ENCODE measurements at places on chromosomes 13 and 19.

- DNase-seq: no peak
Measured at GRCh38 chr13:41691274-41691673, 233.9 kb downstream of the RGCC start.

- DNase-seq: no peak
Measured at GRCh38 chr13:25213715-25214114, 41.6 kb upstream of the AMER2 start.

DNA sequence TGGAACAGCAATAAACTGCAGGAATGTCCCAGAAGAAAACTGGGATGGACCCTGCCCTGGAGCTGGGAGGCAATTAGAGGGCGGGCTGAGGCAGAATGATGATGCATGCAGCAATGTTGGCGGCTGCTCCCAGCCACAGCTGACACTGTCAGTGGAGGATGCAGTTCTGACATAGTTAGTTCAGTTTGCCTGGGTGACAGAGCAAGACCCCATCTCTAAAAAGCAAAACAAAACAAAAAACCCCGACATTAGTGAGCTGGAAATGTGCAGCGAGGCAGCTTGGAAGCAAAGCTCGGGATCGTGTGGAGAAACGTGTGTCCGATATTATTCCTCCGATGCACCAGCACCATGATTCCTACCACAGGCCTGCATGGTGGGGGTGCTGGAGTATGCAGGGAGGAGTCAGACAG lies 110.1 kb upstream of the UQCRFS1 start:
- DNase-seq: no peak

DNA sequence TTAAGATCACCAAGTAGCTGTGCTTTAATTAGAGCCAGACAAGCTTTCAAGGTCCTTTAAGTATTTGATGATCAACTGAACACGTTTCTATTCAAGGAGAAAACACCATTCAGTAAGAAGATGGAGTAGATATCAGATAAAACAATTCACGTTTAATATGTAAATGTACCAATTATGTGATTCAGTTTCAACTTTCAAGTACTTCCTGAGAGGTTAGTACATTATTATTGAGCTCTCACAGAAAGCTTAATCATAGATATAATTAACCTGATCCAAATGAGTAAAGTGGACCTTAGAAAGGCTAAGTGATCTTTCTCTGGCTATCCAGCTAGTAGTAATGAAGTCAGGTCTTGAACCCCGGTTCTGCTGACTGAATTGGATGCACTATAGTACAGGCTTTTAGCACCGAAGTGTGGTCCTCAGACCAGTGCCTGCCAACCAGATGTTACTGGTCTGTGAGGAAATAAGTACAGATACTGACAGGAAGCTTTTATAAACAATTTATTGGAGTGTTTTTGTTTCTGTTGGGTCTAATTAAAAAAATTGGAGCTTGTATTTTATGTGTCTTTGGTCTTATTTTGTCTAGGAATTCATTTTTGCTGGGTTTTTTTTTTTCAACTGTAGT lies 10.2 kb downstream of the CLN5 start:
- no peak for DNase-seq

GRCh38 chr13:98390086-98390715 lies 186.7 kb downstream of the STK24 start:
- DNase-seq: no peak

DNA sequence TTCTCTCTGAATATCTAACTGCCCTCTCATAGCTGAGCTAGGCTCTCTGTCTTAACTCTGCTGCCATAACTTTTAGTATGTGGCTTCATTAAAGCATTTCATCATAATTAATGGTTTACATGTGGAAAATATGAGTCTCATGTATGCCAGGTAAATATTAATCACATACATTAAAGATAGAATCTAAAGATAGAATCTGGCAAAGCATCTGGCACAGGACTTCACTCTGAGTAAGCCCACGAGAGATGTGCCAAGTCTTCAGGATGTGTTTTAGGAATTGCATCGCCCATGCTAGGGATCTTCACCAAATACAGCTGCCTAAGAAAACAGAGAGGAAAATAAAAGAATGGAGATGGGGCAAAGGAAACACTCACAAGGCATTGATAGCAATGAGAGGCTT lies 285.8 kb downstream of the DIAPH3 start:
- DNase-seq: no peak

DNA sequence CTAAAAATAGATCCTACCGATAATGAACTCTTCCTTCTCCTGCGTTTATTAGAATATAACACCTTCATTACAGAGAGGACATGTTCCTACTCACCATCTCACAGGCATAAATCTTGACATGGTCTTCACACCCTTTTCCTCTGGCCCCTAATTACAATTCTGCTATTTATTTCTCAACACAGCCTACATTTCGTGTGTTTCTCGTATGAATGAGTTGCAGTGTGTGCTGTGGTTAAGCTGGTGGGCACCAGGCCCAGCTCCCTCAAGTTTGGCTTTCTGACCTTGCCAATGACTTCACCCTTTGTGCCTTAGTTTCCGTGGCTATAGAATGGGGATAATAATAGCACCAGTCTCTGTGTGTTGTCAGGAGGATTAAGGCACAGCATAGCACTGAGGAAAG lies 12.3 kb upstream of the KATNAL1 start:
- no peak for DNase-seq

GRCh38 chr13:62309904-62310303 lies 894.3 kb upstream of the PCDH20 start:
- DNase-seq: no peak

DNA sequence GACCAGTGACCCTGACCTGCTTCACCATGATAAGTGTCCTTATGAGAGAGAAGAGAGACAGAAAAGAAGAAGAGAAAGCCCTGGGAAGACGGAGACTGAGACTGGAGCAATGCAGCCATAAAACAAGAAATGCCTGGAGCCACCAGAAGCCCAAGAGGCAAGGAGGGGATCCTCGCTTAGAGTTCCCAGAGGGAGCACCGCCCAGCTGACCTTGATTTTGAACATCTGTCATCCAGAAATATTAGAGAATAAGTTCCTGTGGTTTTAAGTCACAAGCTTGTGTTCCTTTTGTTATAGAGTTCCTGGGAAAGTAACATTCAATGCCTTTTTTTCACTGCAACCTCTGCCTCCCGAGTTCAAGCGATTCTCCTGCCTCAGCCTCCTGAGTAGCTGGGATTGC lies 20.2 kb downstream of the CERS1 start:
- DNase-seq: no peak

GRCh38 chr13:21466527-21466926 lies 7.4 kb upstream of the ZDHHC20 start:
- DNase-seq: no peak

- DNase-seq: no peak
Measured at GRCh38 chr13:112722433-112723263, 32.8 kb downstream of the ATP11A start.

DNA sequence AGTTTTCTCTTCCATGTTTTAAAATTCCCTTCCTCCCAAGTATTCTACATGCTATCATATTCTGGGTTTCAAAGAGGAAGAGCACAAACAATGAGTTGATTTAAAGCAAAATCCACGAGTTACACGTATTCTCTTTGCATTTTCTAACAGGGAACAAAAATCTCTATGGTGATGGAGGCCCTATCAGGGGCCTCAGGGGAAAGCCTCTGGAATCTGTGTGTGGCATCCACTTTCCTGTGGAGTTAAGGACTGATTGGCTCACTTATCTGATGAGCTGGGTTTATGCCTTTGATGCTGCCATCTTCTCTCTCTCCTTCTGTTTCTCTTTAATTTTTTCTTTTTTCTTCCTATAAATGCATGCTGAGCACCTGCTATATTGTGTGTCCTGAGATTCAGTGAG lies 14.8 kb downstream of the OLFM4 start:
- no peak for DNase-seq

DNA sequence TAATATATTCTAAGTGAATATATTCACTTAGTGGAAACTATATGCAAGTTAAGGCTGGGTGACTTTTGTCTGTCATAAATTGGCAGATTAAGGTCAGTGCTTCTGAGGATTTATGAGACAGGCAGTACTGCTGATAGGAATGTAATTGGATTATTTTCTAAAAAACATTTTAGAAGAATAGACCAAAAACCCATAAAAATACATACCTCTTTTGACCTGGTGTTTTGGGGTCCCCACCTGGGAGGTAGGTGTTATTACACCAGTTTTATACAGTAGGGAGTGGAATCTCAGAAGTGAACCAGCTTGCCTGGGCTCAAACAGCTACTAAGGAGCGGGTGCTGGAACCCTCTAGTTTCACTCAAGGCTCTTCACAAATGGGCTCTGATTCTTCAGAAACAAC lies 25.3 kb downstream of the COG3 start:
- DNase-seq: no peak

DNA sequence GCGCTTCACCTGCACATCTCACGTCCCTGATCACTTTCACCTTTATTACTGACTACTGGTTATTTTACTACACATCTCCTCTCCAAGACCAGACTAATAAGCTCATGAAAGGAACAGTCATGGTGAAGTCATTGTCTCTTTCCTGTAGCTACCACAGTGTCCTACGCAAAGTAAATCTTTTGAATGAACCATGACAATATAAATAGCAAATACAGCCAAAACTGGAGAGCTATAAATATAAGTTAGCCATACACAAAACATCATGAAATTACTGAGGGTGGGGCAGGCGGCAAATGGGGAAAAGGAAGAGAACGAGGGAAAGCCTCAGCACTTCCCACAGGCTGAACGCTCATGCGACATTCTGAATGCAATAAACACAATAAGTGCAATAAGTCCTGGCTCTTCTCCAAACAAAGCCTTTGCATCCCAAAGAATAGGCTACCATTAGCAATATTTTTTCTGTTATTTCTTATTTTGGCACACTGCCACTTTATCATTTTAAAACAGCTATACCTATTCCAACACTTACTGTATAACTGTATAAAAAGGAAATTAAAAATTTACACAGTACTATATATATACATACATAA lies 62.5 kb downstream of the TUBGCP3 start:
- DNase-seq: no peak

GRCh38 chr13:56861476-56861875 lies 279.2 kb upstream of the PRR20A start:
- DNase-seq: no peak

DNA sequence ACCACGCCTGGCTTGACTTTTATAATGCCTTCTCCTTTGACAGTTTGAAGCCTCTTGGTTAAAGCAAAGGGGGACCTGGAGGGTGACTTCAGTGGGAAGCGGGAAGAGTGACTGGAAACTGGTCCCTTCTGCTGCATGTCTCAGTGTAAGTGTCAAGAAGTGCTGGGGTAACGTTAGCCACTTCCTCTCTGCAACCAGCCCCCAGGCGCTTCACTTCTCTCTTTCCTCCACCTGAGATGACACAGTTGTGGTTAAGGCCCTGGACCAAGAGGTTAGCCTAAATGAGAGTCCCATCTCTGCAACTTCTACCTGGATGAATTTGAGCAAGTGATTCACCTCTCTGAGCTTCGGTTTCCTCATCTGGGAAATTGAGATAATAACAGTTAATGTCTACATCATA lies 16.3 kb downstream of the LEUTX start:
- DNase-seq: no peak

DNA sequence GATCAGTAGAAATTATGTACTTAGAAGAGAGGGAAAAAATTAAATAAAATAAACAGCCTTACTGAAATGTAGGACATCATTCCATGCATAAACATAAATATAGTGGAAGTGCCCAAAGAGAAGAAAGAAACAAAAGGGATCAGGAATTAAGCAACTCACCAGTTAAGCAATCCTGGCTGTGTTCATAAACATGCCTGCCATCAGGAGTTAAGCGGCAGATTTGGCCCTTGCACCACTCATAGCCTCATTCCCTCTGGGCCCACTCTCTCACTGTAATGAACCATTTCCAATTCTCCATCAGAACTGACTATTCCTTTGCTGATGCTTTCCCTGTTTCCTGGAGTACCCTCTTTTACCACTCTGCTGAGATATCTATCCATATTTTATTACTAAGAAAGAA lies 281.4 kb downstream of the LHFPL6 start:
- DNase-seq: no peak

GRCh38 chr19:55344444-55344843 lies 4.8 kb downstream of the KMT5C start:
- DNase-seq: no peak

DNA sequence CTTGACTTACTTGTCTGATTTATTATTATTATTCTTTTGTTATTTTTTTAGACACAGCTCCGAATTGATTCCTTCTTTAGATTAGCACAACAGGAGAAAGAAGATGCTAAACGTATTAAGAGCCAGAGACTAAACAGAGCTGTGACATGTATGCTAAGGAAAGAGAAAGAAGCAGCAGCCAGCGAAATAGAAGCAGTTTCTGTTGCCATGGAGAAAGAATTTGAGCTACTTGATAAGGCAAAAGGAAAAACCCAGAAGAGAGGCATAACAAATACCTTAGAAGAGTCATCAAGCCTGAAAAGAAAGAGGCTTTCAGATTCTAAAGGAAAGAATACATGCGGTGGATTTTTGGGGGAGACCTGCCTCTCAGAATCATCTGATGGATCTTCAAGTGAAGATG lies 29.4 kb downstream of the ERCC5 start:
- DNase-seq: no peak

GRCh38 chr19:10701955-10702525 lies 801 bp downstream of the QTRT1 start:
- DNase-seq: no peak

GRCh38 chr13:37345869-37346268 lies 240.4 kb upstream of the CSNK1A1L start:
- DNase-seq: no peak

DNA sequence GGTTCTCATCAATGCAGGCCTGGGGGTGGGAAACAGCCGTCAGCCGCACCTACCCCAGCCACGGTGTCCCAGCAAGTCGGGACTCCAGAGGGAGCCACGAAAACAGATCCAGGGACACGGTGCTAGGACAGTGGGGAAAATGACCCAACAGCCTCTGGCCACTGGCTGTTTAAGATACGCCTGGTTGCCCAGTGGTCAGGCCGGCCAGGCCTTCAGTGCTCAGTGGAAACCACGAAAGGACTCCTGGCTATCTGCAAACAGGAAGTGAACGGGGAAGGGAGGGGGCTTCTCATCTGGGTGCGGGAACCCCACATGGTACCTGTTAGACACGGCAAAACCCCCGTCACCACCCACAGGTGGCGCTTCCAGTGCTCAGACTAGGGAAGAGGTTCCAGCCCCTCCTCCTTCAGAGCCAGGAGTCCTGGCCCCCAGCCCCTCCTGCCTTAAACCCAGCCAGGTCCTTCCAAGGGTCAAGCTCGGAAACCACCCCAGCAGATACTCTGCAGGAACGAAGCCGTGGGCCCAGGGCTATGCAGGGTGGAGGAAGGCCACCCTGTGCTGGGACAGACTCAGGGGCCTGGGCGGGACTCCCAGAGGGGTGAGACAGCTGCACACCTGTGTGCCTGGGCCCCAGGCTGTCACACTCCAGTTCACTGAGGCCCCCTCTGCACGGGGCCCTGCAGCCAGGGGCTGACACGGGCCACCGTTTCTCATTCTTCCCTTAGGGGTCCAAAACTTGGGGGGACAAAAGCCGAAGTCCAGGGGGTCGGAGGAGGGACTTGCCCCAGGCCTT lies 4.5 kb downstream of the PPP1R12C start:
- no peak for DNase-seq

DNA sequence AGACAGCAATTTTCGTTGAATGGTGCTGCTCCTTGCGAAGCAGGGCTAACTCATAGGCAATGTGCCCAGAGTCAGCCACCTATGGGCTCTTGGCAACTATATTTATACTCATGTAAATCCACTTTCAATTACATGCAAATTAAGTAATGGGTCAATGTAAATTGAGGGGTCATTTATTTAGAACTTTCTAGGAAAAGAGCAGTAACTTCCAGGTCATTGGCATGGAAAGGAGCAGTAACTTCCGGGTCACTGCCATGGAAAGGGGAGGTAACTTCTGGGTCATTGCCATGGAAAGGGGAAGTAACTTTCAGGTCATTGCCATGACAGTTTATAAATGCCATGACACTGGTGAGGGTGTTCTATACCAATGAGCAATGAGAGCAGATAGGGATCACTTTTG lies 11.6 kb downstream of the KLK4 start:
- no peak for DNase-seq

GRCh38 chr13:33040090-33040489 lies 23.9 kb downstream of the KL start:
- no peak for DNase-seq

All from stimulated activated CD4-positive, alpha-beta T cell treated with anti-CD3 and anti-CD28 coated beads, Interleukin-2, amount 100 ng/mL, for 24 hours (primary cell).